Cortex of kidney (tissue), 1 donor: ENCODE measurements at places on chromosomes 12 and 14.

DNA sequence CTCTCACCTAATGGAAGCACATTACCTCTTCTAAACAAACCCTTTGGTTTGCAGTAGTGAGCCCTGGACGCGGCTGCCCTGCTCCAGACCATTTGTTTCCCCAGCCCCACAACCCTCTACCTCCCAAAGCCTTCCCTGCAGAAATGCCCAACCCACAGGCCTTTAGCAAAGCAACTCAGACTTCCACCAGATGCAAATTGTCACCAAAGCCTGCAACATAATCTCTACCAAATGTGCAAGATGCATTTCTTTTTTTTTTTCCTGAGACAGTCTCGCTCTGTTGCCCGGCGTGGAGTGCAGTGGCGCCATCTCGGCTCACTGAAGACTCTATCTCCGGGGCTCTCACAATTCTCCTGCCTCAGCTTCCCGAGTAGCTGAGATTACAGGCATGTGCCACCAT lies 56.2 kb downstream of the VWF start:
- DNase-seq = no peak

GRCh38 chr12:55065535-55065934 lies 45.8 kb downstream of the NEUROD4 start:
- no peak for DNase-seq

GRCh38 chr14:20262642-20263128 lies 23.6 kb downstream of the OR11H4 start:
- no peak for DNase-seq

DNA sequence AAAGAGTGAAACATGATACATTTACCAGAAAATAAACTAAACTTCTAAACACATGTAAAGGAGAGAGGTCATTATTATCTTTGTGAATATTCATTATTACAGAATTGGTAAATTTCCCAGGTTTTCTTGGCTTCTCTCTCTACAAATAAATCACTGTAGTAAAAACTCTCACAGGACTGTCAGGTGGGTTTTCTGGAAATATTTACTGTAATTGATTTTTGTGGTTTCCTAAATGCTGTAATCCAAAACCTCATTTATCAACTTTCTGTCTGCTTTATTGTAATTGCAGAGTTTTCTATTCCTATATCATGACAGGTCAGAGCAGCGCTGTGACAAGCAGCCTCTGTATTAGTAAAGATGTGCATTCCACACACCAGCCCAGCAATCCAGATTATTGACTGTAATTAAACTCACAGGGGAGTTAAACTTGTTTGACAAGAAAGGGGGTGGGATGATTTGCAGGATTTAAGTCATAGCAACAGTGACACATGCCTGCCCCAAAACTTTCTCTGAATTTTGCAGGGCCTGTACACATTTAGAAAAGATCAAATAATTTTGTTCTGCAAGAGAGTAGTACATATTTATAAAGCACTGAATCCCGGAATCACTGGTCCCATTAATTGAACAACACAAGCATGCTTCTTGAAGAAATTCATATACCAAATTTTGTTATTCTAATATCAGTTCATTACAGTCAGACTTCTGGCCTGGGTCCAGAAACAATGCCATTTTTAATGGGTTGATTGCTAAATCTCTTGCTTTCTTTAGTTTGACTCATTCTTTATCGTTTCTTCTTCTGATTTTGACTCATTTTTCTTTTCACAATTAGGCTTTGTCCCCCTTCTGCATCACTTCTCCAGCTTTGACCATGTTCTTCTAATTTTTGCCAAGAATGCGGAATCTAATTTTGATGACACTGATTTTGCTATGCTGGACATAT lies 42.2 kb downstream of the PTPRO start:
- no peak for DNase-seq

DNA sequence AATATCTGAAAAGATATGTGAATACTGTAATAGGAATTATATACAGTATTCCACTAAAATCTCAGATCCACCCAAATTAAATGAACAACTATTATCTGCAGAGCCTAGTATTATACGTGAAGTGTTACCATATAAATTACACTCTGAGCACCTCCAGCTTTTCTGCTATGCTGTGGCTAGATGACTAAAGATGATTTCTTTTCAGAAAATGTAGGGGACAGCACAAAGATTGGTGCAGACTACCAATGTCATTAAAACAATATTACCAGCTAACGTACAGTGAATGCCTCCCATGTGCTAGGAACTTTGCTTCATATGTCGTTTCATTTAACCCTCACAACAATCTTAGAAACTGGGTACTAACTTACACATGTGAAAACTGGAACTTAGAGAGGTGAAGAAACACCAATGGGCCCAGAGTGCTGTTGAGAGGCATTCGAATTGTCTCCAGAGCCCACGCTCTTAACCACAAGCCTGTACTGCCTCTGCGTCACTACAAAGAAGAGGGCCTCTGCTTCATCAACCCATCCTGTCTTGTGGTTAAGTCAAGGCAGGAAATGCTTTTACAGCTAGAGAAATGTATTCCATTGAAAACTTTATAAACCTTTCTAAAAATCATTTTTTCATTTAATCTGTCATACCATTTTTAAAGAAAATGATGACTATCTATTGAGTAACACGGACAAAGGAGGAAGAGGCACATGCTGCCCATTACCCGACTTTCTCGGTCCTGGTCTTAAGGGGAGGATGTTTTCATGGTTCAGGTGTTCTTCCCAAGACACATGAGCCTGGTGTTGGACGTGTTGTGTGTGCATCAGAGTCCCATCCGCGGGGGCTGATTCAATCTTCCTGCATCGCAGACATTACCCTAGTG lies 1.3 kb downstream of the GPR65 start:
- no peak for DNase-seq

- DNase-seq = no peak
These were observed 8.4 kb downstream of the TMEM19 start for GRCh38 chr12:71694099-71694820.

DNA sequence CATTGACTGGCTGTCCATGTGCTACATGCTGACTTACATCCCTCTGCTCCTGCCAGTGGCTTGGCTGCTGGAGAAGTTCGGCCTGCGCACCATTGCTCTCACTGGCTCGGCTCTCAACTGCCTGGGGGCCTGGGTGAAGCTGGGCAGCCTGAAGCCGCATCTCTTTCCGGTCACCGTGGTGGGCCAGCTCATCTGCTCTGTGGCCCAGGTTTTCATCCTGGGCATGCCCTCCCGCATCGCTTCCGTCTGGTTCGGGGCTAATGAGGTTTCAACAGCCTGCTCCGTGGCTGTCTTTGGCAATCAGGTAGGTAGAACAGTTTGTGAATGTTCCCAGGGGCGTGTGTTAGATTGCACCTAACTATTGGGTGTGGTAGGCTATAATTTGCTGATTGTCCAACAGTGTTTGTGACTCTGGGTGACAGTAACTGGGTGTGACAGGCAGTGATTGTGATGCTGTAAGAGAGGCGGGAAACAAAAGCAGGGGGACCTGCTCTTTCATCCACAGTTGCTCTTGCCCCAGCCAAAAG lies 981 bp downstream of the FLVCR2 start:
- no peak for DNase-seq

GRCh38 chr12:25977047-25977446 lies 18.6 kb downstream of the RASSF8 start:
- DNase-seq = no peak

GRCh38 chr14:92513204-92513965 lies at the start of gene RIN3:
TSS of gene RIN3 (plus strand) at chr14:92513781. CDS start at chr14:92513933, 152 bp downstream.
- no peak for DNase-seq

GRCh38 chr12:123097561-123098084 lies 53.3 kb downstream of the PITPNM2 start:
- no peak for DNase-seq

- no peak for DNase-seq
These were observed 201.2 kb downstream of the SEC23A start for GRCh38 chr14:38901791-38902190.

DNA sequence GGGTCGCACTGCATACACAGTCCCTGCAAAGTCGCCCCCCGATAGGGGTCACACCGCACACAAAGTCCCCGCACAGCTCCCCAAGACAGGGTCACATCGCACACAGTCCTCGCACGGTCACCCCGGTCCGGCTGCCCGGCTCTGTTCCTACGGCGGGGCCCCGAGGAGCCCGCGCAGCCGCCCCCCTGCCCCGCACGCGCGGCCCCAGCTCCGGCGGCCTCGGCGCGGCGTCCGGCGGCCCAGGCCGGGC lies 300 bp downstream of the SSH1 start:
- DNase-seq = no peak

DNA sequence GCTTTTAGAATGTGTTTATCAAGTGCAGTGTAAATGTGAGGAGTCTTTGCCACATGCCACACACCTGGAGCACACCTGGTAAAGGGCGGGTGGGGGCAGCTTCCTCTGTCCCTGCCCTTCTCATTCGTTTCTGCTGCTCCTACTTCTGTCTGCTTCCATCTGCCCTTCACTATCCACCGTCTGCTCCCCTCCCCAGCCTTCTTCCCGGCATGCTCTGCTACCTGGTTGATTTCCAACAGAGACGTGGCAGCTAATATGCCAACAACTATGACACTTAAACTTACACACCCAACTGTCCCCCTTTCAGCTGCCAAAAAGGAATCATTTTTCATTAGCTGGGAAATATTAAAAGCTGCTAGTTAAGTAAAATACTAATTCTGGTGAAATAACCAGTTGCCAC lies 9.1 kb upstream of the CARMIL3 start:
- no peak for DNase-seq

GRCh38 chr14:53964249-53964648 lies 7.6 kb upstream of the BMP4 start:
- DNase-seq = no peak

DNA sequence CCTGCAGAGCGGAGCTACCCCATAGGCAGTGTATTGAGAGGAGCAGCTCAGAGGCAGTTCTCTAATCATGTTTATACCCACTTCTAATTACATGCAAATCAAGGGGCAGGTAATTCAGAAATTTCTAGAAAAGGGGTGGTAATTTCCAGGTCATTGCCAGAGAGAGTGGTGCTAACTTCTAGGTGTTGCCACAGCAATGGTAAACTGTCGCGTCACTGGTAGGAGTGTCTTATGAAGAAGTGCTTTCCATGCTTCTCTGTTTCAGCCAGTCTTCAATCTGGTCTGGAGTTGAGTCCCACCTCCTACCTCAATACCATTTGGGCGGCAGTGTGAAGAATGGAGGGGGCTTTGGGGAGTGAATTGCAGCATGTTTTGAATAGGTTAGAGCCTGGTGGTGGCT lies 8.5 kb upstream of the AMN1 start:
- DNase-seq = no peak

GRCh38 chr12:62800707-62801400 lies 134.1 kb downstream of the PPM1H start:
- DNase-seq = no peak

DNA sequence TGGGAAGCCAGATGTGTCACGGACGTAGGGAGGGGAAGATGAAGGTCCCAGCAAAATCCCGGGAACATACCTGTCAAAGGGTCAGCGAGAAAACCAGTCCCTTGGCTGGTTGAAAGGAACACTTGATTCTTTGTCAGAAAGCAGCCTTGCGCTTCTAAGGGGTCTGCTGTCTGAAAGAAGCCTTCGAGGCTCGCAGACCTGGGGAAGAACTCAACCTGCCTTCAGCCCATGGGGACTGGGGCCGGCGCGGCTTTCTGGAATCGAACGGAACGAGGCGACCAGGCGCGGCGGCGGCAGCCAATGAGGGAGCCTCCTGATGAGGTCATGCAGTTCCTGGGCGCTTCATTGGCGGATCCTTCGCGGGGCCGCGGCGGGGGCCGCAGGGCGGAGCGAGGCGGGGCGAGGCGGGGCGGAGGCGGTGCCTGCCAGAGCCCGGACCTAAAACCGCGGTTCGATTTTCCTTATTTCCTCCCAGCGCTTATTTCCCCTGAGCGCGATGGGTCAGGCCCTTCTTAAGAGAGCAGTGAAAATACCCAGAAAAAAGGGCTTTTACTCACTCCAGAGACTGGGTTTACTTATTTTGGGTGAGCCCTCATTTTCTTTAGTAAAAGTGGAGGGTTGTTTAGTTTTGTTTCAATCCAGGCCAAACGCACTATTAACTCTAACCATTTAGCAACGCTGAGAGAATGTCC lies 11.8 kb upstream of the TTC7B start:
- peak; percentile 61 for DNase-seq

GRCh38 chr14:83988275-83988674 lies 1541.7 kb upstream of the FLRT2 start:
- no peak for DNase-seq

DNA sequence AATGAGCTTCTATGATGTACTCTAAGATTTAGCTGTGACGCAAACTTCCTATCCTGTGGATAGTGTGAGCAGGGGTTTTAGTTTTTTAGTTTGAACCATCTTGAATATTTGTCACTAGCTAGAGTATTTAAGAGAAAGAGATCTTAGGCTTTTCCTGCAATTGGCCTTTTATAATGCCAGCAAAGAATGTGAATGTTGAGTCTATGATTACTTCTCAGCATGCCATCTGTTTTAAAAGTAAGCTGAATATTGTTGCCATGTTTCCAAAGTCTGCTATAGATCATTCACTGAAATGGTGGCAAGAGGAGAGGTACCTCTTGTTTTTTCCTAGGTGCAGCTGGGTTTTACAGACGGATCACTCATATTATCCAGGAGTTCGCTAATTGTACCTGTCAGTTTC lies 1783.6 kb upstream of the FLRT2 start:
- DNase-seq = no peak

GRCh38 chr14:67385618-67386017 lies 25.5 kb downstream of the EIF2S1 start:
- no peak for DNase-seq

DNA sequence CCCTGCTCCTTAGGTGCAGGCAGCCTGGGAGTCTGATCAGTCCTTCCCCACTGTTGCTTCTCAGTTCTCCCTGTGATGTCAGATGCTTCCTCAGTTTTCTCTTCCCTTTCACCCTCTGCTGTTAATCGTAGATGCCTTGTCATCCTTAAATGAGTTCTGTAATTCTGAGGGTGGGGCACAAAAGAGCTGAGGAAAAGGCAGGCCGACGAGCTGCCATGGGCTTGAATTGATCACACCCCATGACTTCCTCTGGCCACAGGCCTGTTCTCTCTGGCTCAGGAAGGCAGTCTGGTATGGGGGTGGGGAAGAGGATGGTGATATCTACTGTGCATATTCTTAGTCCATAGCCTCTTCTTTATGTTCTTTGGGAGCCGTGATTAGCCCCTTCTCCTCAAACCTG lies 5.2 kb upstream of the AP1G2 start:
- DNase-seq = no peak

DNA sequence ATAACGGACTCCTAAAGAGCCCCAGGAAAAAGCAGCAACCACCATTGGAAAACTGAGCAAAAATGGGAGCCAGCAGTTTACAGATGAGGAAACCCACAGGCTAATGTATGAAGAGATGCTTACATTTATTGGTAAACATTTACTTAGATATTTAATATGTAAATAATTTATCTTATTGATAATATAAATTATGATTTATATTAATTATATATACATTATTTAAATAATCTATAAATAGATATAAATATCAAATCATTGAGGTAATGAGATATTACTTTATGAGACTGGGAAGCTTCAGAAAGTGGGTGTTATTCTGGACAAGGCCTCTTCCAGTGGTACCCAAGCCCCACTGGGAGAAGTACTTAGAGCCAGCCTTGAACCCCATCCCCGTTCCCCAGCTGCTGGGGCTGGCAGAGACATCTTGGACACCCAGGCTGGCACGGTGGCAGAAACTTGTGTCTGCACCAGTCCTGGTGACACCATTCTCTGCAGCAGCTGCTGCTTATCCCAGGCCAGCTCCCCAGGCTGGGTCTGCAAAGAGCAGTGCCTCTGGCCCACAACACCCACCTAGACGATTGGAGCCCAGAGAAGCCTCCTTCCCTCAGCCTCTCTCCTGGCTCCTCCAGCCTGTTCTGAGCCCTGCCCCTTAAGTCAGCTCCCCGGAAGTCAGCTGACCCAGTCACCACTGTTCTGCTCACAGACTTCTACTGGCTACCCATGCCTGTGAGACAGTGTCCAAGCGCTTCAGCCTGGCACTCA lies 25.9 kb downstream of the ISCA2 start:
- DNase-seq = no peak
